Activated T-cell treated with anti-CD3 and anti-CD28 coated beads, Interleukin-2, amount 50 U/mL, for 48 hours (primary cell): ENCODE measurements at places on chromosomes 1 and 21.

GRCh38 chr1:193118803-193119730 is 2.8 kb upstream of the CDC73 start:
- DNase-seq: no peak

- no peak for DNase-seq
Observed at GRCh38 chr1:66927528-66927927, 2.7 kb downstream of the MIER1 start.

DNA sequence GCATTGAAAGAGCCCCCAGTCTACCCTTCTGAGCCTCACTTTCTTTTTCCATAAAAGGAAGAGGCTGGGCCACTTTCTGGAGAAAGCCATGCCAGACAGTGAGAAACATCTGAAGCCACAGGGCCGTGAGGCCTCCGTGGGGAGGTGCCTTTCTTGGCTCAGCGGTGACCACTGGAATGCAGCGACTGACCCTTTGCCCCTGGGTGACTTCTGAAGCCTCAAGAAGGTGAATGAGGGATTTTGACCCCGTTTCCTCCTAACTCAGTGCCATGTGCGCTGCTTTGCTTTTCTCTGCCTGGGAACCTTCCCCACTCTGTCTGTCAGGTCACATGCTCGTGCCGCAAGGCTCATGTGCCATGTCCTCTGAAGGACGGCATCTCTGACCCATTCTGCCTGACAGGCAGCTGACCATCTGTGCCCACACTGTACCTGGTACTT is 44.7 kb upstream of the A3GALT2 start:
- no peak for DNase-seq

DNA sequence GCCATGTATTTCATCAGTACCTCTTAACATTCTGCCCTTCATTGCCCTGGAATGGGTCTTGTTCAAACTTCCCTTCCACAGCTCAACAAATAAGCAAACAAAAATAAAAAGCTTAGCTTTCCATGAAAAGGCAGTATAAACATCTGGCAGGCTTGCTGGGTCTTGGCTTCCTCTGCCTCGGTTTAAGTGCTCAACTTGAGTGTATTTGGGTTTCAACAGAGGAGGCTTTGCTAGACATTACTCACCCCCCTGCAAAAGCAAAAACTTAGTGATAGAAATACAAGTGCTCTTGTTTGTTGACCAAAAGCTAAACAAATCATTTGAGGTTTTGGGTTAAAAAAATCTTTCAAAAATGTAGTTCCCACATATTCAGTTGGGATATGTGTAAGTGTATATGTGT is 518.5 kb downstream of the PLPP3 start:
- DNase-seq: no peak

- DNase-seq: no peak
Observed at GRCh38 chr1:91870322-91870721, 15.6 kb downstream of the TGFBR3 start.

DNA sequence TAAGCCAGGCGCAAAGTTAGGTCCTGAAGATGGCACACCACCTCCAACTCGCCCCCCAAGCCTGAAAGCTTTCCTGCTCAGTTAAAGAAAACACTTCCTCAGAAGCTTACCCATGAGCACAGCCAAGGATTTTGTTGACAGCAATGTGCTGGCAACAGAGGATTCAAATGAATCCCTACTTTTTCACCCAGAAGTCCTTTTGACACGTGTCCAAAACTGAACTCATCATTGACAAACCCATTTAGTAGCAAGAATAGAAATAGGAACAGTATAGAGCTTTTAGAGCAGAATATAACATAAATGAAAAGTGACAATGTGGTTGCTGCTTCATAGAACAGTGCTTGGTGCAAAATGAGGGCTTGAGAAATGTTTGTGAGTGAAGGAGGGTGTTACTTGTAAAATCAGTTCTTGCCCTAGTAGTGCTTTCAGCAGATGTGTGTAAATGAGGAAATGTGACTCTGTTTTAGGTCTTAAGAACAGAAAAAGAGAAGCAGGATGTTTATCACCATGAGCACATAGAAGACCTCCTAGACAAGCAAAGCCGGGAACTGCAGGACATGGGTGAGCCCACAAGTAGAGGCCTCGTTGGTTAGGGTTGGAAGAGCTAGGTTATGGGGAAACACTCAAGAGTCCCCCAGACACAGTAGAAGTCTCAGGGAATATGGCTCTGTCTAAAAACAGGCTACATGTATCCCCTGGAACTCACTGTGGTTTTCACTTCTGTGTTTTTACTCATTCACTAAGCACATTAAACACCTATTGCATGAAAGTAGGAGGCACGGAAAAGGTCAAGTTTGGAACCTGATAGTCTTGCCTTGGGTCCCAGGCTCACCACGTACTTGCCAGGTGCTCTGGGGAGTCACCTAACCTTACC is 48.6 kb upstream of the TMEM125 start:
- no peak for DNase-seq

DNA sequence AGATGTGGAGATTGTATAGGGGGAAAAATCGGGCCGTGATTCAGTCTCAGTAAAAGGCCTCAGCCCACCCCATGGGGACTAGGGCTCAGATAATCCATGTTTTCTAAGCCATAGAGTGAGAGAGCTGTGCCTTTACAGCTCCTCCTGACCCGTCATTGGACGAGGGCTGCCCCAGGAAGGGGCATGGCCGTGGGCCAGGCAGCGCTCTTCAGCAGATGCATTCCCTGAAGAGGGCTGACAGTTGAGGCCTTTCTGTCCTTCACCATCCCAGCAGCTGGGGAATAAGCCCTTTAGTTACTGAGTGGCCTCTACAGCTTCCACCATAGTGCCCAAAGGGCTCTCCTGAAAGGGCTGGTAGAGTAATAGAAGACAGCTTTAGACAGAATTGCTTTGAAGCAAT is 57.2 kb downstream of the ST3GAL3 start:
- no peak for DNase-seq

GRCh38 chr1:68454534-68454933 is 4.8 kb upstream of the RPE65 start:
- DNase-seq: no peak

DNA sequence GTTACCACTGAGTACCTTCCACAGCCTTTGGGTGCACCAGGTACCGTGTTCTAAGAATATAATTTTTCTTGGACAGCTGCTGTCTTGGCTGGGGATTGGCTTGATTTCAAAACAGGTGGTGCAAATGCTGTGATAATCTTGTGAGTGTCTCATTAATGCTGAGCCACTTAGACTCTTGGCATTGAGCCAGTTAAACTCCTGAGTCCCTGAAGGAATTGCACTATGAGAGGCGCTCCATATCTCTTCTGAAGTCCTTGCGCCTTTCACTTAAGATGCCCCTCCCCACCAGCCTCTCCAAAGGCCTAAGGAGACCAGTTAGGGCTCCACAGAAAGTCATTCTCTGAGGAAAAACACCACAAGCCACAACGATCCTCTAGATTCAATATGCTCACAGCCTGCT is 51.0 kb downstream of the BACH1 start:
- DNase-seq: no peak

DNA sequence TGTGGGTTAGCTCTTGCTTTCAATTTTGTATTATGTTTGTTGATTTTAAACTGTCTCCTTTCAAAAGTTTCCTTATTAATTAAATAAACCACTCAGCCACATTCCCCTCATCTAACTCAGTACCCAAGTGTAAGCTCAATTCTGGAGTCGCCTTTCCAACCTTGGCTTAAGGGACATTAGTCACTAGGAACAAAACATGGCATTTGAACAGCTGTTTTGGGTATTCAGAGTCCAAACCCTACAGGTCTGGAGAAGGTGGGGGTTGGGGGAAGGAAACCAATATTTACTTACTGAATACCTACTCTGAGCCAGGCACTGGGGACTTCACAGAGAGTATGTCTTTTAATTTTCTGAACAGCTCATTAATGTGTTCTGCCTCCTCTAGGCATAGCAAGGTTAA is 117.2 kb upstream of the JUN start:
- no peak for DNase-seq

DNA sequence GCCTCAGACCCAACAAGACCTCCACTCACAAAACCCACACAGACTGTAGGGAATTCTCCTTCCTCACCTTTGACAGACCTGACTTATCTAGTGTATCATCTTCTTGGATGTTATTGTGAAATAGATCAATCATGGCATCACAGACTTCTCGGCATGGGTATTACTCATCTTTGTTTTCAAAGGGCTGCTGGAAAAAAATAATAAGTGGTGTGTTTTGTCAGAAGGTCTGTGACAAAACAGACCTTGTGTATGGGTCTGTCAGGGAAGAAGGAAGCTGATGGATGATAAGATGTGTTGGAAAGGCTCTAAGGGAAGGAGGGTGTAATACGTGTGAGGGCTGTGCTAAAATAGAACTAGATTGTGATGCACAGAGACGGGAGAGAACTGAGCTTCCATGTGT is 13.9 kb upstream of the S100A7 start:
- DNase-seq: no peak

- DNase-seq: no peak
Observed at GRCh38 chr1:45429561-45430159, 61.3 kb downstream of the TESK2 start.

- DNase-seq: no peak
Observed at GRCh38 chr1:244210884-244211558, 159.9 kb downstream of the ZBTB18 start.

GRCh38 chr1:235009561-235010306 is 118.9 kb downstream of the TOMM20 start:
- no peak for DNase-seq

- no peak for DNase-seq
Observed at GRCh38 chr21:46569081-46569480, 35.8 kb downstream of the S100B start.

GRCh38 chr1:165832902-165833301 is 5.5 kb downstream of the UCK2 start:
- DNase-seq: no peak

GRCh38 chr1:179807691-179808485 is 64.8 kb downstream of the FAM163A start:
- no peak for DNase-seq

- no peak for DNase-seq
Observed at GRCh38 chr1:14281412-14281811, 317.1 kb upstream of the KAZN start.

GRCh38 chr1:93677729-93678128 is 3.9 kb downstream of the BCAR3 start:
- no peak for DNase-seq

GRCh38 chr1:242854466-242854865 is 330.0 kb upstream of the PLD5 start:
- DNase-seq: no peak

DNA sequence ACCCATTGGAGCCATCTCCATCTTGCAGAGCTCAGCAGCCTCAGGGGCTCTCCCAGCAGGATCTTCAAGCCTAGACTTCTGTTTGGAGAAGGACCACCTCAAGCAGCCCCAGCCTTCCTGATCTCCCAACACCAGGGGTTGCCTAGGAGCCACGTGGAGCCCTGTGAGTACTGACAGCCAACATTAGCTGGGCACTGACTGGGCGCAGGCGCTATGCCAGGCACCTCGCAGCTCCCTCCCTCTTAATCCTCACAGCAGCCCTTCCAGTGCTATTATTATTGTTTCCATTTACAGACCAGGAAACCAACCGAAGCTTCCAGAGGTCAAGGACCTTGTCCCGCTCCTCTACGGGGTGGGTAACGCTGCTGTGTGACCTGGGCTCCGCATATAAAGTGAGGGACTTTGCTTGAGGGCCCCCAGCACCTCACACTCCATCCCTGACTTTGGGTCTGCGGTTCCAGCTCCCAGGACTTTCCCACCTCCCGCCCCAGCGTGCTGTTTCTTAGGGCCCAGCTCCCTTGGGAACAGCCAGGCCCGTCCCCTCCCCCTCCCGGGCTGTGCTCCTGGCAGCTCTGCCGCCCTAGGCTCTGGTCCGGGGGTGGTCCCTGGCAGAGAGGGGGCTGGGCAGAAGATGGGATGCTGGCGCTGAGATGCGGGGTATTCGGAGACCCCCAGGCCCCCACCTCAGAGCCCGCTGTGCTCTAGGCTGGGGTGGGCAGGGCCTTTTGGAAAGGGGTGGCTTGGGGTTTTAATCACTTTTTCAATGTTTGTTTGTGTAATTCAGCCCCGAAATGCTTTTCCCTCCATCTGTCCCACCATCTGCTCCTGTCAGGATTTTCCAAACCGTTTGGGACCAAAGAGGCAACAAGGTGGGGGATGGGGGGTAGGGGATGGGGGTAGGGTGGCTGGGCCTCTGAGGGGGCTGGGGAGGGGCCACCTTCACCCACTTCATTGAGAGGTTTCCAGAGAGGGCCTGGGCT is 4.1 kb upstream of the HPCA start:
- no peak for DNase-seq

GRCh38 chr1:155206891-155207805 is 549 bp downstream of the THBS3 start:
- DNase-seq: peak; percentile 98

DNA sequence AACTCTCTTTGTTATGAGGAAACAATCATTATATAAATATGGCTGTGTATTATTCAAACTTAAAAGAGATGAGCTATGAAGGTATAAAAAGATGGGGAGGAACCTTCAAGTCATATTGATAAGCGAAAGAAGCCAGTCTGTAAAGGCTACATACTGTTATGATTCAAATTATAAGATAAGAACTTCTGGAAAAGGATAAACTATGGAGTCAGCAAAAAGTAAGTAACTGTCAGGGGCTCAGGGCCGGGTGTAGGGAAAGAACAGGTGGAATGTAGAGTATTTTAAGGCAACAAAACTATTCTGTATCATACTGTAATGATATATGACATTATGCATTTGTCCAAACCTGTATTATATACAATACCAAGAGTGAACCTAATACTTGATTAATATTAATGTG is 573.1 kb upstream of the ZRANB2 start:
- DNase-seq: no peak

DNA sequence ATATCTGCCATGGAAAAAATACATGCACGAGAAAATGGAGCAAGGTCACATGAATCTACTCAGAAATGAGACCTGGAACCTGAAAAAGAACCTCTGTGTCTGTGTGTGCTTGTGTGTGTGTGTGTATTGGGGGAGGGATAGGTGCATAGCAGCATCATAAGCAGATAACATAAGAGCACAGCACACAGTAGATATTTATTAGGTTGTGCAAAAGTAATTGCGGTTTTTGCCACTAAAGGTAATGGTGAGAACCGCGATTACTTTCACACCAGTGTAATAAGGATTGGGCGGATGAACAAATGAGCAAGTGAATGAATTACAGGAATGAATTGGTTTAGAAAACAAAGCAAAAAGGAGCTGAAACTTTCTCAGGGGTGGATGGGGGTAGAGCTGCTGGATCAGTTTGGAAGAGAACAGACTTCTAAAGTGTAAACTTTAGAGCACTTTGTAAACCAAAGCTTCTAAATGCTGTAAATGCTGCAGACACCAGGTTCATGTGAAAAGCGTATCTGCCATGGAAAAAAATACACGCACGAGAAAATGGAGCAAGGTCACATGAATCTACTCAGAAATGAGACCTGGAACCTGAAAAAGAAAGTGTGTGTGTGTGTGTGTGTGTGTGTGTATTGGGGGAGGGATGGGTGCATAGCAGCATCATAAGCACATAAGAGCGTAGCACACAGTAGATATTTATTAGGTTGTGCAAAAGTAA is 156.9 kb downstream of the TOMM20 start:
- peak; percentile 24 for DNase-seq

DNA sequence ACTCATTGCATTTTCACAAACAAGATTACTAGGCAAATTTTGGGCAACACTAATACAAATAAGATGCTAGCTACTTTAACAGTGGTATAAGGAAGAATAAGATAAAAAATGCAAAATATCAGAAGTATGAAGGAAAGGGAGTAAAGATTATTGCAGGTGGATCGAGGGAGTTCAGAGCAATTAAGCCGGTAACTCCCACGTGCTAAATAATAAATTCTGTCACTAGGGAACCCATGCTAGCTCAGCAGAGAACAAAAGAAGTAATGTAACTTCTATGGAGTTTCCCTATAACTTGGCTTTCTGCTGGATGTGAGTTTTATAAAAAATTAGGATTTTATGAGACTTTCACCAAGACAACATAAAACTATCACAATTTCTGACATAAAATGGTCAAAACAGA is 470.5 kb upstream of the RGS18 start:
- no peak for DNase-seq

- DNase-seq: no peak
Observed at GRCh38 chr1:227541796-227542152, 21.6 kb upstream of the ZNF678 start.
